ENCODE measurements at places on chromosomes 4 and X.

DNA sequence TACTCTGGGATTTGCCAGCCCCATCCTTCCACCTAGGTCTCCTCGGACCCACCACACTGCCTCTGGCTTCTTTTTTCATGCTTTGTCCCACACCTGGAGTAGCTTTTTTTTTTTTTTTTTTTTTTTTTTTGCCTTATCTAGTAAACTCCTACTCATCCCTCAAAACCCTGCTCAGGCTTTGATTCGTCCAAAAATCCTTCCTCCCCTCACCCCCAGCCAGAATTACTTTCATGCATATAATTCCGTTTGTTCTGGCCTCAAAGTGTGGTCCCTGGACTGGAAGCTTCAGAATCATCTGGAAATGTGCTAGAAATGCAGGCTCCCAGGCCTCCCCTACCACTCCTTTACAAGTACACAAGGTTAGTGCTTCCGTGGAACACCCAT lies 320.1 kb downstream of the PTTG2 start:
- no peak for DNase-seq

DNA sequence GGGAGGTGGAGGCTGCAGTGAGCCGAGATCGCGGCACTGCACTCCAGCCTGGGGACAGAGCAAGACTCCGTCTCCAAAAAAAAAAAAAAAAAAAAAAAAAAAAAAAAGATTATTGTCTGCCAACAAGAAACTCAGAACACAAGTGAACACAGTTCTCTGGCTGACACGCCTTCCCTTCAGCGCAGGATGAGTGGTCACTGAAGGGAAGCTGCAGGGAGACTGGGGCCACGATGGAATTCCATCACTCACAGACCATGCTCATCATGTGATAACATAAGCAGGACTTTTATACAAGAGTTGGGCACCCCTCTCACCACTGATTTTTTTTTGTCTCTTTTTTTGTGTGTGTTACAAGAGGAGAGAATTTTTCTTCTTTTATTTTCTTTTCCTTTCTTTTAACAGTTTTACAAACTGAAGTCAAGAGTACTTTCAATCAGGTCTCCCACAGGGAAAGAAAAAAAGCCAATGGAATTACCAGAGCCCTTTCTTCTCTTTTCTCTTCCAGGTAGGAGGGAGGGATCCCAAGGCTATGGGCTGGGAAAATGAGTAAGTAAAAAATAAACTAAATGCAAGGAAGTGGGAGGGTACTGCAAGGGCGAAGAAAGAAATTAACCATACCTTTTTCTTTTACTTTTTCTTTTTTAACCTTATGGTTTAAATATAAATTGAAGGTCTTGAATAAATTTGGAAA lies 435.6 kb downstream of the GPM6A start:
- no peak for DNase-seq

DNA sequence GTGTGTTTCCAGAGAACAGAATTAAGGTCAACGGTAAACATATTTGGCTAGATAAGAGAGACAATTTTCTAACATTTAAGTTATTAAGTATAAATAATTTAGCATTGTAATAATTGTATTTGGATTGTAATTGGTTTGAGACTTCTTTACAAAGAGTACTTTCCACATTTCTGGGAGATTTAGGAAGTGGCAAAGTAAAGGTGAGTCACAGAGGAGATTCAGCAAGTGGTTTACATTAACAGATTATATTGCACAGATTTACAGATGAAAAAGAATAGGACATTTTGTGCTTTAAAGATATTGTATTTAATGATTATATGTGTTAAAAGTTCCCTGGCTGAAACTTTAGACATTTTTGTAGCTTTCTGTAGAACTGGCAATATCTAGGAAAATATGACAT lies 584.4 kb upstream of the AADAT start:
- no peak for DNase-seq

GRCh38 chrX:43560247-43560946 lies 95.7 kb upstream of the MAOA start:
- no peak for DNase-seq

- no peak for DNase-seq
Observed at GRCh38 chr4:2860391-2861348, 17.0 kb downstream of the ADD1 start.

DNA sequence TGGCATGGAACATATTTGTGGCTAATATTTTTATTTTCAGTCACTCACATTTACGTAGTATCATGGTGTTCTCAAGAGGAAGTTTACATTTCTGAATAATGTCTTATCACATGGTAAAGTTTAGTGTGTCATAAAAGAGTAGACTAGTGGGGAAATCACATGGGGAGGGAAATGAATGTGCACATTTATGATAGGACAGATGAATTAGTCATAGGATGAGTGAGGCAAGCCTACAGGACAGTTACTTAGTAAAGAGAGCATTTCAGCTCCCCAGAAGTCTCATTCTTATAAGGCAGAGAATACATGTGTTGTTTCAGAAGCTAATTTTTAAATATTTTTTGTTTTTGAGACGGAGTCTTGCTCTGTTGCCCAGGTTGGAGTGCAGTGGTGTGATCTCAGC lies 6.2 kb downstream of the GK start:
- no peak for DNase-seq

- no peak for DNase-seq
Observed at GRCh38 chr4:118716304-118716703, 31.1 kb downstream of the METTL14 start.

- no peak for DNase-seq
Observed at GRCh38 chr4:102334624-102335023, 10.7 kb downstream of the SLC39A8 start.

- no peak for DNase-seq
Observed at GRCh38 chr4:140233791-140234696, 80.1 kb upstream of the MAML3 start.

GRCh38 chr4:94806376-94806775 lies 48.6 kb downstream of the BMPR1B start:
- DNase-seq: no peak

Measured in right kidney (tissue), 9 donors.